ENCODE measurements at places on chromosomes 5 and 9.

DNA sequence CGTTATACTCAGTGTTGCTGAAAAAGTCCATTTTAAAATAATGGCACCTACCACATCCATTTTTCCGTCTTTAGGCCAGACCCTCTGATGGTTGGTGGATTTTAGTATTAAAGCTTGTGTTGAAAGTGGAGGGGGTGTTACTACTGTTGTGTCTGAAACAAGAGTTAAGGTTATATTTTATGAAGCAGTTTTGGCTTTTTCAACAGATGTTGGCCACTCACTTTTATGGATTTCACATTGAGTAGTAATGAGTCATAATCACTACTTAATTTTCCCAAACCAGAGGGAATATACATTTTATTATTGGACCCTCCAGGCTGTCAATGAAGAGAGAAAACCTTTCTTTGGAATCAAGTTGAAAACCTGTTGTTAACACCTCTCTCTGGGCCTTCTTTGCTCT lies 88.0 kb downstream of the TRIO start:
- DNase-seq = no peak

GRCh38 chr9:5551368-5552150 lies 41.2 kb downstream of the PDCD1LG2 start:
- no peak for DNase-seq

DNA sequence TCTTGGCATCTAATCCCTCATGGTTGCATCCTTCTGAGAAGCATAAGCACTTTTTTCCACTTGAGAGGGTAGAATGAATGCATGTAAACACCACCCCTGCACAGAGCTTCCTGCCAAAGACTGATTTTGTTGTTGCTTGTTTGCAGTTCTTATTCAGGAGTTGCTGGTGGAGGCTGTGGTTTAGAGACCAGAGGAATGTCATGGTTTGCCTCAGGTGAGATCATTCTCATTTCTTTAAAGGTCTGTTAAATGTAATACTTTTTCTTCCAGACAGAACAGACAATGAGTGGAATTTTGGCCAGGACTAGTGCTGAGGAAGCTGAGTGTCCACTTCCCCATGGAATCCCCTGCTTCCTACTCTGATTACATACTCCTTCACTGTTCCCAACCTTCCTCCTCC lies 3.2 kb upstream of the TNC start:
- no peak for DNase-seq

DNA sequence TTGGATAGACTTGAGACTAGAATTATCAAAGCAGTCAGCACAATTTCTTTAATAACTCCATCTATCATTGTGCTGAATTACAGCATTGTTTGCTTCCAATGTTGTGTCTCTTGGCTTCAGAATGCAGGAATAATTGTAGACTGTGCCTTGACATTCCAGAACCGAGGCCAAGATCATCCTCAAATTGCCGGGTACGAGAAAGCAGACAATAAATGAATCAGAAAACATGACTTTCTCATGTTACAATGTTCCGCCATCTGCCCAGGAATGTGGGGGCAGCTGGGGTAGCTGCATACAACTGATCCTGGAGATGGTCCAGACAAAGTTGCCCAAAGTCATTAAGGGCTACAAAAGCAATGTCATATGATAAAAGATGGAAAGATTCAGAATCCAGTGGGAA lies 206.2 kb upstream of the SGCD start:
- DNase-seq = no peak

GRCh38 chr9:101126556-101126955 lies 98.0 kb downstream of the PLPPR1 start:
- no peak for DNase-seq

DNA sequence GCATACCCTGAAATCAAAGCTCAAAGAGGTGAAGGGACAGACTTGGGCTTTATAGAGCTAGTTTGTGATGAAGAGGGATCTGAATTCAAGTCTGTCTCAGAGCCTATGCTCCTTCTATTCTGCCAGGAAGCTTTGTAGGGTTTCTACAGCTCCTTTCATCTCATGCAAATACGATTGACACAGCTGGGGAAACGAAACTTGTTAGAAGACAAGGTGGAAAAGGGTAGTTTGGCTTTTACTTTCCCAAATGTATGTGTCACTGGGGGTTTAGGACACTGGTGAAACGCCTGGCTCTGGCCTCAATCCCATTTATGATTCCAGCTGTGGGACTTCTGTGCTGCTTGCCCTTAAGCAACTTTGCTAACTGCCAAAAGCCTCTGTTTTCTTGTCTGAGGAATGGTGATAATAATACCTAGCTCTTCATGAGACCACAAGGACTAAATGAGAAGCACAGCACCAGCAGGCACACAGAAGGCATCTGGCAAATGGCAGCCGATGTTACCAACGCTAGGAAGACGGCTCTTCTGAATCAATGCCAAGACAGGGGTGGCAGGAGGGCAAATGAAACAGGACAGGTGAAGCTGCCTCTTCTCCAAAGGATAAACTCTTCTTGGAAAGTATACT lies 70.3 kb upstream of the EQTN start:
- no peak for DNase-seq

DNA sequence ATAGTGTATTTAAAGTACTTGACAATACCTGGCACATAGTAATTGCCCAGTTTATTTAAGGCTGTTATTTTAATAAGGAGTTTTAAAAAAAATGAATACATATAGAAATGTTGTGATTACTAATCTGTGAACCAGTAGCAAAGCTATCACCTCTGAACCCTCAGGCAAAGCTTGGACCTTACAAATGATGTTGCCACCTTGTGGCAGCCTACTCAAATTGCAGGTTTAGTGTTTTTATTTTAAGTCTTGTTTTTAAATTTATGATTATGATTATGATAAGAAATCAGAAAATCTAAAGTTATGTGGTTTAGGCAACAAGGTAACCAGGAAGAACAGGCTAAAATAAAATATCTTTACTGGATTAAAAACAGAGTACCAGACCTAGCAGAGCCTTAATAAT lies 35.8 kb downstream of the PPARGC1B start:
- DNase-seq = no peak

DNA sequence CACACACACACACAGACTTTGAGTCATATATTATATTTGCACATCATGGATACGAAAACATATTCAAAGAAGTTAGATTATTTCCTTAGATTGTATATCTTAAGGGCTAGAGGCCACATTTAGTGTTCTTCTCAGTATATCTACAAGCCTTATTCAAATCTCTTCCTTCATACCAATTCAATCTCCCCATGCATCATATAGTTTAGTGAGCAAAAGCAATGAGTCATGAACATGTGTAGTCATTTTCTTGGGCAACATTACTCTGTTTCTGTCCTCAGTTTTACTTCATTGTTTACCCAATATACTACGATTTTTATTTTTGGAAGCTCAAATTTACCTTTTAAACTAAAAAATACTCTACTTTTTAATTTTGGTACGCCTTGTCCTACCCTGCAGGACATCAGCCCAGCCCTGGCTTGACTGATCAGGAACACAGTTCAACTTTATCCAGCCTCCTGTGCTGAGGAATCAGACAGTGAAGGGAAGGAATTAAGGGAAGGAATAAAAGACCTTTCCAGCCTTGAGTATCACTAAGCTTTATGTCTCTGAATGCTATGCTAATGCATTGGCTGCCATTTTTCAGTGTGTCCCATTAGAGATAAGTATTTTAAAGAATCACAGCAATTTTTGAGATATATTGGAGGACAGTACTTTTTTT lies 101.7 kb upstream of the FST start:
- no peak for DNase-seq

DNA sequence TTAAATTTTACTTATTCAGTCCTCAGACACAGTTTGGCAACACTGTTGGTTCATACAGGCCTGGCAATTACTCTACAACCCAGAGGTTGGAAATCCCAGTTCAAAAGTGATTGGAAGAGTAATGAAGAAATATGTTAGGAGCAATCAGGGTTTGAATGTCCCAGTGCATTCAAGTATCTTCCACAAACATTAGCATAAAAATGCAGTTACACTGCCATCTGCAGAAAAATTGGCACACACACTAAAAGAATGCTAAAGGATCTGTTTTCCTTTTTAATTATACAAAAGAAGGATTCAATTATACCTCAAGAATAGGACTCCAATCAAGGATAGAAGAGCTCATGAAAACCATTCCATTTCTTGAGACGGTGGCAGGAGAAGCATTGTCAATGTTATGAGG lies 130.2 kb downstream of the DNAH5 start:
- DNase-seq = no peak

DNA sequence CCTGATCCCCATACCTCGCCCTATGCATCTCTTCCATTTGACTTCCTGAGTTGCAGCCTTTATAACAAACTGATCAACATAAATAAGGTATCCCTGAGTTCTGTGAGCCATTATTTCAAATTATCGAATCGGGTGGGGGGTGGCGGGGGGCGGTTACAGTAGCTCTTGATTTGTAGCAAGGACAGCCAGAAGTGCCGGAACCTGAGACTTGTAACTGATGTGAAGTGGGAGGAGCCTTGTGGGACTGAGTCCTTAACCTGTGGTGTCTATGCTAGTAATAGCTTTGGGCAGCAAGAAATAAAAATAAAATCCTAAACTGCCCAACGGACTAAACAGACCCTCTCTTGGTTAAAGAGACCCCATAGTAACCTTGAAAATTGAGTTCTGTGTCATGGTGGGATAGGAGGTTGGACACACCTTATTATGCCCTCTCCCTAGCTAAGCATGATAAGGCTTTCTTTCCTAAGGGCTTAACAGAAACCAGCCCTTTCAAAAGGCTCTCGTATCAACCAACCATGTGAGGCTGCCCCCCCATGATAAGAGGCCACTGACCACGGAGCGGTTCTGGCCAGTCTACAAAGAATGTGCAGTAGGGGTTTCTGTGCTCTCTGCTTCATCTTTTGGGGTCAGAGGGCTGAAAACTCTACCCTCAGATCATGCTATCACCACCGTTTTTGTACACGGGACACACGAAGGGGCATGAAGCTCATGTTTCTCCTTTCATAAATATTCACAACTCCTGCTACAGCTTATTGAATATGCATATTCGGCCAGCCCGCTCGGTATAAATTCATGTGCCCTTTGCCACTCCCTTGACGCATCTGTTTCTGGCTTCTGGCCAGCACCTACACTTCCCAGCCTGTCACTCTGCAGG lies 39.5 kb upstream of the IQGAP2 start:
- no peak for DNase-seq

DNA sequence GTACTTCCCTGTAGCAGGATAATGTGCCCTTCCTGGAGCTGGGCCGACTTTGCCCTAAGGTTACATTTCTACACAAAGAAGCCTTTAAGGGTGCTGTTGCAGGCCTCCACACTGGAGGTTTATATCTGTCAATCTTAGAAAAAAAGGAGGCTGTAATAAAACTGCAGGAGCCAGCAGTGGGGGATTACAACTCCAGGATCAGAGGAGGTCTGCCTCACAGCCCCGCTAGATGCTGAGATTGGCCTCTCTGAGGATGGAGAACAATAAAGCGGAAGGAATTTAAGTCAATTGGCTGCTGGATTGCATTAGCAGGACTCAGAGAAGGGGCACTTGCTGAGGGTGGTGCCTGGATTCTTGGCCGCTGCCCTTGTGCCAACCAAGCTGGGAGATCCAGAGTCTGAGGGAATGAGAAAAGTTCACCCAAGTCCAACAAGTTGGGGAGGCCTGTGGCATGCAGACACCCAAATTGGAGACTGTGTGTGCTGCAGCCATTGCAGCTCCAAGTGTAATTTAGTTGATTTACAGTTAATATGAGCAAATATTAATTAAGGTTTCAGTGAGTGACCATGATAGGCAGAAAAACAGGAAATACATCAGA lies 99.0 kb upstream of the SSBP2 start:
- no peak for DNase-seq

GRCh38 chr5:171226096-171226754 lies 82.8 kb upstream of the TLX3 start:
- no peak for DNase-seq

DNA sequence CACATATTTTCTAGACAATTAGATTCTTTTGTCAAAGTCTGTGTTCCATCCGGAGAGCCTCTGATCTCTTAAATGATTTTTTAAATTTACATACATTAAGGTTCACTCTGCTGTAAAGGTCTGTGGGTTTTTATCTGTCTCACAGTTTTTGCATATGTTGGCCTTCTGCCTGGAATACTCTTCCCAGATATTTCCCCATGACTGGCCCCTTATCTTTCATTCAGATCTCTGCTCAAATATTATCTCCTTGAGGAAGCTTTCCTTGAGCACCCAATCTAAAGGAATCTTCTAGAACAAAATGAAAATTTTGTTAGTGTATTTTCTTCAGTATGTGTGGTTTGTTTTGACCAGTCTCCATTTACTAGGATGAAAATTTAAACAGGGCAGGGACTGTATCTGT lies 26.3 kb downstream of the FAF2 start:
- DNase-seq = no peak

- DNase-seq = no peak
Observed at GRCh38 chr5:106134549-106134948, 1536.2 kb downstream of the EFNA5 start.

DNA sequence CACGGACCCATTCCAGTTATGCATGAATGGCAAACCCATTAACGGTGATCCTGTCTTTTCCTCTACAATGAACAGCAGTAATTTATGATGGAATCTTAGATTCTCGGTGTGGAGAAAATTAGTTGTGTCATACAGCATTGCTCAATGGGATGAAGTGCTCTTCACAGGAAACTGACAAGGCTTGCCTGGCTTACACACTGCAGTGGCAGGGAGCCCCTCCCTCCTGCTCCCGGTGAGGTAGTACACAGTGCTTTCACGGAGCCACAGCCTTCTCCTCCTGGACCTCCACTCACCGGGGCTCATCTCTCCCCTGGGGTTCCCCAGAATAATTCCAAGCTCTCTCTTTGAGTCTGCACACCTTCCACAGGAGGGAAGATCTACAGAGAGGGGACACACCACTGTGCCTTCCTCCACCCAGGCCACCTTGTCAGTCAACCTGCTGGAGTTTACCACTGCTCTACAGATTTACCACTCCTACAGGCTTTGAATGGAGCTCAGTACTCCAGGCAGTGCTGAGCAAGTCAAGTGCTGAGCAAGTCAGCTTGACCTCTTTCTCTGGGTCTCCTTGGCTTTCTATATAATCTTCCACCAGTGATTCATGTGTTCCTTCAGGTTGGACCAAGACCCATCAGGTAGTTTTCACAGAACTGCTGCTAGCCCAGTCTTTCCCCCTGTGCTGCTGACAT lies 59.1 kb upstream of the TBC1D2 start:
- DNase-seq = no peak

- no peak for DNase-seq
Observed at GRCh38 chr5:174273325-174273724, 227.8 kb downstream of the NSG2 start.

DNA sequence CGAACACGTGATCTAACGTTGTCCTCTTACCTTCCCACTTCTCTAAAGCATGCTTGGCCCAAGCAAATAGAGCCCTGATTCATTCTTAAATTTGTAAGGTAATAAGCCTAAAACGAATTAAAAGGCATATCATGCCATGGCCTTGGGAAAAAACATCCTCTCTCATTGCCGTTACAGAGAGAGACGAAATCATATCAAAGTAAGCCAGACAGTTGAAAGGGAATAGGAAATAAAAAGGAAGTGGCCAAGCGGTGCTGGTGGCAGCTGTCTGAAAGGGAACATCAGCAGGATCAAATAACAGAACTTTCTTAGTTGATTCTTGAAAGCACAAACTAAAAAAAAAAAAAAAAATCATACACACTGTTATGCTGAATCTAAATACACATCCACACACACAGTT lies 49.1 kb upstream of the CDH6 start:
- DNase-seq = no peak

GRCh38 chr5:126044111-126044668 lies 379.0 kb upstream of the GRAMD2B start:
- peak; percentile 11 for DNase-seq

- no peak for DNase-seq
Observed at GRCh38 chr5:104082754-104083153, 520.2 kb upstream of the NUDT12 start.
